Fibroblast of lung (primary cell): ENCODE measurements at places on chromosomes 1 and 21.

GRCh38 chr1:165235777-165236291 lies 120.7 kb downstream of the LMX1A start:
- no peak for DNase-seq

DNA sequence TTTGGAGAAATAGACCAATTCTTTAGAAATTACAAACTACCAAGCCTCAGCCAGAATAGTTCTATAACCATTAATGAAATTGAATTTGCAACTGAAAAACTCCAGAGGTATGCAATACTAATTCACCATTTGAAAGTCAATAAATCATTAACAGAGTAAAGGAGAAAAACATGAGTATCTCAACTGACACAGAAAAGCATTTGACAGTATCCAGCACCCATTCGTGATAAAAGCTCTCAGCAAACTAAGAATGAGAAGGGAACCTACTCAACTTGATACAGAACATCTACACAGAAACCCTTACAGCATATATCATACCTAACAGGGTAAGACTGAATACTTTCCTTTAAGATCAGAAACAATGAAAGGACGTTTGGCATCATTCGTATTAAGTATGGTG lies 54.3 kb downstream of the ST6GALNAC5 start:
- no peak for DNase-seq

GRCh38 chr21:39613041-39613934 lies 548 bp downstream of the B3GALT5 start:
- peak; percentile 35 for DNase-seq

- DNase-seq: no peak
These were observed 4.4 kb downstream of the HPCA start for GRCh38 chr1:32890516-32891240.

DNA sequence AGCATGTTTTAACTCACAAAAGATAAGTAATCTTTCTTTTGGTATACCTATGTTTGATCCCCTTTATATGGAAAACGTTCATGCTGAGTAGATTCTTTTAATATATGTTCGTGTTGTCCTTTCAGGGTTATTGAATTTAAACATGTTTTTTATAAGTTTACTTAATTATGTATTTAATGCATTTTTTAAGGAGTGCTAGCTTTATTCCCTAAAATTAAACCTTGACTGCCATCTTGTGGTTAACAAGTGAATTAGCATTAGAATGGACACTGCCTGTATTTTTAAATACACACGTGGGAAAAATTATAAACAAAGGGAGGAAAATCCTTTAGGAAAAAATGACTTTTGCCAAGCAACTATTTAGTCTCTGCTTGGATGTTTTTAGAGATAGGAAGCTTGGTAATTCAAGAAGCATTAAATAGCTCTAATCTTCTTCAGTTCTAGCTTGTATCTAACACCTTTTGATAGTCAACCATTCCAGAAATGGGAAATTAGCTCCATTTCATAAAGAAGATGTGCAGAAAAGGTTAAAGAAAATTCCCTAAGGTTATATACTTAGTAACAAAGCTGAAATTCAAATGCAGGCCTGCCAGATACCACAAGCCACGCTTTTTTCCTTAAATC lies 43.0 kb downstream of the UBE2U start:
- peak; percentile 74 for DNase-seq

DNA sequence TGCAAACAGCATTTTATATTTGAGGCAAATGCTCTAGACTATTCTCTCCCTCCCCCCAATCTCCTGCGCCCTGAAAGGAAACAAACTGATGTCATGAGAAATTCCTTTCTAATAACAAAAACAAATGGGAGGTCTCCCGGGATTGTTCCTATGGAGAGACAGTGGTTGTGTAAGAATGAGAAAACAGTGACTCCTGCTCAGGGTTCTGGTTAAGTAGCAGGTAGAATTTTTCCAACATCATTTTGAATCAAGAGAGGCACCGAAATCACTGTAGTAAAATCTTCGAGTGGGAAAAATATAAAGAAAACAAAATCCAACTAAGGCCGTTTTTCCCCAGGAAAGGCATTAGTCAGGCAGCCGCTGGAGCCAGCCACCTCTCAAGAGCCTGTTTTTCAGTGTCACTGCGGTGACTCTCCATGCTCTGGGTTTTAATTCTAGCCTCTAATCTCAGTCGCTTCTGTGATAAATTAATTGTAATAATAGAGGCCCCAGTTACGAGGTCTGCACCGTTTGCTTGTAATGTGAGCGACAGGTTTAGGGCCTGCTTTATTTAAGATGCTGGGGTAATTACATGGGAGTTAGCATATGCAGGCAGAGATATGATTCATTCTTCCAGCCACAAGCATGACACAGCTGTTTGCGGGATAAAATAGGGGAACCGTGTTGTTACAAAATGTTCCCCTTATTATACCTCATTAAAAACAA lies 80.3 kb downstream of the RNF220 start:
- peak; percentile 88 for DNase-seq
